T-cell (primary cell): ENCODE measurements at places on chromosomes 6 and 20.

- no peak overlapping the region for H3K4me3 ChIP-seq
- no peak for DNase-seq
- H3K27me3 ChIP-seq = no peaks in the 10 kb centered on the region
- H3K4me1 ChIP-seq = no peaks in the 10 kb centered on the region
- H3K36me3 ChIP-seq = no peaks in the 10 kb centered on the region
These were observed 125.5 kb downstream of the EPHA7 start for GRCh38 chr6:93293872-93294271.

DNA sequence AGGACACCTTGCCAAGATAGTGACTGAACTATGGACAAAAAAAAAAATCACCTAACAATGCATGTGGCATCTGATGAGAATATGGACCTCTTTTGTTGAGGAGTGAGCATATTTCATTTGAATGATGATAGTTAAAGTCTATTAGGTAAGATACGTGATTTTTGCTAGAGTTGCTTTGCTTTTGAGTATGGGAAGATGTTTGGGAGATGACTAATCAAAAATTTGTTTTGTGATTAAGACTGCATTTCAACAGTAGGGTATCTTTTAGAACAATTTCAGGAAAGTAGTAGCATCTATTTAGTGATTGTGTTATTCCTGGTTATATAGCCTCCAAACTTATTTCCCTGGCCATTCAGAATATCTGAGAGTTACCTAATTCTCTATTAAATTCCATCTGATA, 878.6 kb upstream of the CITED2 start:
- no peaks in the 10 kb centered on the region for H3K36me3 ChIP-seq
- no peaks in the 10 kb centered on the region for H3K4me1 ChIP-seq
- no peak overlapping the region for H3K4me3 ChIP-seq
- no peak for DNase-seq
- H3K27me3 ChIP-seq = no peaks in the 10 kb centered on the region

DNA sequence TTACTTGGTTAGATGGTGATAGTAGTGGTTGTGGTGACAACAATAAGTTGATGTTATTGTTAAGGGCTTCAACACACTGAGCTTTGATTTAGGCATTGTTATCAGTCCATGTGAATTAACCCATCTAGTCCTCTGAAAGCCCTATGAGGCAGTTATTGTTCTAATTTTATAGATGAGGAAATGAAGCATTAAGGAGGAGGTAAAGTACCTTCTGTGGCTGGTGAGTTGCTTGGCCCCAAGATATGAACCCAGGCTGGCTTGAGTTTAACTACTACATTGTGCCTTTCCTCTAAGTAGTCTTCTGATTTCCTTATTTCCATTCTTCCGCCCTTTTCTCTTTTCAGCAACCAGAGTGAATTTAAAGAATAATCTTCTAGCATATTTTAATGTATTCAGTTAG, 81.7 kb downstream of the QKI start:
- no peak overlapping the region for H3K4me3 ChIP-seq
- H3K27me3 ChIP-seq = no peaks in the 10 kb centered on the region
- H3K4me1 ChIP-seq = no peaks in the 10 kb centered on the region
- DNase-seq = no peak
- H3K27ac ChIP-seq = no peak overlapping the region
- H3K36me3 ChIP-seq = no peaks in the 10 kb centered on the region

DNA sequence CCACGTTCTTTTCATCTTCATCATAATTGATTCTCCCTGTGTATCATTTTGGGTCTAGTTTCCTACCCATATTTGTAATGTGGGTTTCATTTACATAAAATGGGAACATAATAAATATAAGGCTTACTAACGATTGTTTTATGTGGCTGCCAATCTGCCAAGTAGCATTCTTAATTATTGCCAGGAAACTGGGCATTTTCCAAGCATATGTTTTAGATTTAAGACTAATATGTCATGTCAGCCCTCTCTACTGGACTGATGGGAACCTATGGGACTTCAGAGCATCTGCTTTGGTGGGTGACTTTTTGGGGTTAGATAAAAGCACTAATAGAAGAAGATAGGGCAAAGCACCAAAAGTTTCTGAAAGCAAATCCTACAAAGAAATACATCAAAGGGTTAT, 157.5 kb downstream of the TBX18 start:
- H3K27me3 ChIP-seq = no peaks in the 10 kb centered on the region
- H3K36me3 ChIP-seq = no peaks in the 10 kb centered on the region
- H3K4me1 ChIP-seq = no peaks in the 10 kb centered on the region
- no peak overlapping the region for H3K4me3 ChIP-seq

DNA sequence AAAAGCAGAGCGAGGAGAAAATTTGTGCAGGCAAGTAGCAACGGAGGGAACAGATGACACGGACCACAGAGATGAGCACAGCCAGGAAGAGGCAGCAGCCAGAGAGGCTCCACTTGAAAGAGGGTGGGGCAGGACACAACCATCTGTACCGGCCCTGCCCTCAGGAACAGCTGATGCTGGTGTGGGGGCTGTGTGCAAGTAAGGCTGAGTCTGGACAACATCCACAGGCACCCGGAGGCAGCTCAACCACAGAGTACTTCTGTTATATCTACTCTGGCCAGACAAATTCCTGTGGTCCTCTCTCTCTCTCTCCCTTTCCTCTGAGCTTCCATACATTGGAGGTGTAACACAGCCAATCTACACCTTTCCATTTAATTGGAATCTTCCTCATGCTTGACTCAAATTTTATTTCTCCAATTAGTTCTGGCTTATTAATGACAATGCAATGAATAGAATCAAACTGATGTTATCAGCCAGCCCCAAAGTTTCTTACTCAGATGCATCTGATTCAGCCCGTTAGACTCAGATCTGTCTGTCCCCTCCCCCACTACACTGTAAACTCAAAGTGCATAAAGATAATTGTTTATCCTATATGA, 24.9 kb downstream of the KIF13A start:
- H3K4me3 ChIP-seq = no peak overlapping the region
- H3K36me3 ChIP-seq = no peaks in the 10 kb centered on the region
- no peak overlapping the region for H3K27ac ChIP-seq
- no peak for DNase-seq
- H3K27me3 ChIP-seq = no peaks in the 10 kb centered on the region
- H3K4me1 ChIP-seq = no peaks in the 10 kb centered on the region

DNA sequence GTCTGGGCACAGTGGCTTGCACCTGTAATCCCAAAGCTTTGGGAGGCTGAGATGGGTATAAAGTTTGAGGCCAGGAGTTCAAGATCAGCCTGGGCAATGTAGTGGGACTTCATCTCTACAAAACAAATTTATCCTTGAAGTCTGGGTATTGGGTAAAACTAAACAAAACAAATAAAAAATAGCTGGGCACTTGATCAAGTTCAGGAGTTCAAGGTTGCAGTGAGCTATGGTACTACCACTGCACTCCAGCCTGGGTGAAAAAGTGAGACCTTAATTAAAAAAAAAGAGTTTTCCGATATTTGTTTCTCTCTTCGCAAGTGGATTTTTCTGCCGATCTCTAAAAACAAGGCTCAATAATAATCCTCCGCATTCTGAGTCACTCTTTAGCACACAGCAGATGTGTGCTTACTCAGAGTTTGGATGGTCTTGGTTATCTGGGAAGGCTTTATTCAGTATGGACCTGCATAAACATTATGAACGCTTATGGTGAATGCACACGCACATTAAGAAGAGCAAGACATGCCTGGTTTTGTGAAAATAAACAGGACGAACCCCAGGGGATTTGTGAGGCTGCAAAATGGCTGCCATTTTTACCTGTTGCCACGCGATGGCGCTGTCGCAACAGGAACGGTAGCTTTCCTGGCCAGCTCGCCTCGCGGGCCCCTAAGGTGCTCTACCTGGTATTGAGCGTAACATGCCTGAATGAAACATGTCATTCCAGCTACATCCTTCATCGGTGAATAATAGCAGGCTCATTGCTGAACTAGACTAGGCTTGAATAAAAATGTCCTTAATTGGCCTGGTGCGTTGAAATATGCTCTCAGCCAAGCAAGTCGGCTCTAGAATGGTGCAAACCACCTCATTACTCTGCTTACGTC, 6.0 kb downstream of the OPN5 start:
- H3K27me3 ChIP-seq = peaks cover 6% of the 10 kb centered on the region
- no peak overlapping the region for H3K4me3 ChIP-seq
- peaks cover 3% of the 10 kb centered on the region for H3K4me1 ChIP-seq

DNA sequence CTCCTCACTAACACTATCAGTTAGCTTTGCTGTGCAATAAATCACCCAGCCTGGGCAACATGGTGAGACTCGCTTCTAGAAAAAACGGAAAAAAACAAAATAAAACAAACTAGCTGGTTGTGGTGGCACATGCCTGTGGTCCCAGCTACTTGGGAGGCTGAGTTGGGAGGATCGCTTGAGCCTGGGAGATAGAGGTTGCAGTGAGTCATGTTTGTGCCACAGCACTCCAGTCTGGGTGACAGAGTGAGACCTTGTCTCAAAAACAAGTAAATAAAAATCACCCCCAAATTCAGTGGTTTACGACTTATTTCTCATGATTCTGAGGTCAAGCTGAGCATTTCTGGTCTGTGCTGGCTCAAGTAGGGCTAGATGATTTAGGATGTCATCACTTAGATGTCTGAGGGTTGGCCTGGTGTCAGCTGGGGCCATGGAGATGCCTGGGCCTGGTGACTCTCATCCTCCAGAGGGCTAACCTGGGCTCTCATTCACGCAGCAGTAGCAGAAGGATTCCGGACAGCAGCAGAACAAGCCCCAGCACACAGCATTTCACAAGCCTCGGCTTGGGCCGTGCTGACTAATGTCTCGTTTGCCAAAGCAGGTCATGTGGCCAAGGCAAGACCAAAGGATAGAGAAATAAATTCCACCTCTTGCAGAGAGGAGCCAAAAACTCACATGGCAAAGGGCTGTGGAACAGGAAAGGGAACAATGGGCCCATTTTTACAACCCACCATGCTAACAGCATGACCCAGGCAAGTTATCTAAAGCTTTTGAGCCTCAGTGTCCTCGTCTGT, 32.5 kb downstream of the MGME1 start:
- H3K4me3 ChIP-seq = no peak overlapping the region
- DNase-seq = no peak
- H3K4me1 ChIP-seq = peaks cover 1% of the 10 kb centered on the region
- H3K27me3 ChIP-seq = no peaks in the 10 kb centered on the region

DNA sequence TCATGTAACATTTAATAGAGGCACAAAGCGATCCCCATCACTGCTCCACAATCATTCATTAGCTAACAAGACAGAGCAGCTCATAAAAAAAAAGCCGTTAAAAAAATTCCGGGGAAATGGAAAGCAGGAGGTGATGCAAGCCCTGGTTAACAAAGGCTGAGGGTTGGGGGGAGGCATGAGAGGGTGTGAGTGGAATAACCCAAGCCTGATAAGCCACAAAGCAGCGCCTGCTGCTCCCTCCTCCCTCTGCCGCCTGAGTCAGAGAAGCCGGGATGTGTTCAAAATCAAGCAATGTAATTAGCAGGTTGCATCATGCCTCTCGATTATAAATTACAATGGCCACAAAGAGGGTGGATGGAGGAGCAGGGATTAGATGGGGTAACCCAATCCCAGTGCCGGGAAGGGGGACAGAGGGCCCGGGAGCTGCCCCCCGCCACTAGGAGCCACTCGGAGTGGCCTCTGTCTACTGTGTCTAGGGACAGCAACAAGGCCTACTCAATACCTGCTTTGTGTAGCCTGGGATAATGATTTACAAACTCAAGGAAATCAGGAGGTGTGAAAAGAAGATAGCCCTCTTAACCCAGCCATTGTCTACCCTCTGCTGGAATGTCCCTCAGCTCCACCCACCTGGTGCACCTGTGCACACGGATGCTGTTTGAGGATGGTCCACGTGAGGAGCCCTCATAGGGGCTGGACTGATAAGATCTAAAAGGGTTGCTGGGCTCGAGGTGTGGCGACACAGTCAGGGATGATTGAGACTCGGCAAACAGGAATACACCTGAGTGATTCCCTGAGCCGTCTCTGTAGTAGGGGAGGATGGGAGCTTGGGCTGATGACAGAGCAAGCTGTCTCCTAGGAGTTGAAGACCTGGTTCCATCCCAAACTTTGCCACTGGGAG, 156.9 kb downstream of the VEGFA start:
- no peak for DNase-seq
- H3K27me3 ChIP-seq = no peaks in the 10 kb centered on the region

DNA sequence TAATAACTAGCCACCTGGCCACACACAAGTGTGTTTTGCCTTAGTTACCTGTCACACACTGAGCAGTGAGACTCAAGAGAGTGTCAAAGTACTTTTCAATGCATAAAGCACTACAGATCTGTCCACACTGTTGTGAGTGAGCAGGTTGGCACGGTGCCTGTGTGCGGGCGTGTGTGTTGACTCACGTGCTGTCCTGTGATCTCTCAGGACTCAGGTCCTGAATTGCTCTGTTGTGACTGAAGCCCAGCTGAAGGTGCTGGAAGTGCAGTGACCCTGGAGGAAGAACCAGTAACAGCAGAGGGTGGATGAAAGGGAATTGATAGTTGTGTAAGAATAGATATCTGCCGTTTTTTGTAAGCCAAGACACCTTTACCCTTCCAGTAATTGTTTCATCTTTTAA, 18.3 kb downstream of the SLC16A10 start:
- no peak for DNase-seq
- no peaks in the 10 kb centered on the region for H3K27me3 ChIP-seq
- H3K27ac ChIP-seq = no peak overlapping the region
- H3K36me3 ChIP-seq = no peaks in the 10 kb centered on the region
- no peaks in the 10 kb centered on the region for H3K4me1 ChIP-seq

- no peak for DNase-seq
- no peaks in the 10 kb centered on the region for H3K27me3 ChIP-seq
- H3K27ac ChIP-seq = no peak overlapping the region
- no peak overlapping the region for H3K4me3 ChIP-seq
- no peaks in the 10 kb centered on the region for H3K4me1 ChIP-seq
These were observed 40.5 kb downstream of the HLA-F start for GRCh38 chr6:29763491-29764289.

GRCh38 chr6:35905841-35906498, 14.9 kb downstream of the SRPK1 start:
- H3K27me3 ChIP-seq = no peaks in the 10 kb centered on the region
- no peak overlapping the region for H3K4me3 ChIP-seq
- DNase-seq = no peak
- no peaks in the 10 kb centered on the region for H3K4me1 ChIP-seq
- no peak overlapping the region for H3K27ac ChIP-seq

DNA sequence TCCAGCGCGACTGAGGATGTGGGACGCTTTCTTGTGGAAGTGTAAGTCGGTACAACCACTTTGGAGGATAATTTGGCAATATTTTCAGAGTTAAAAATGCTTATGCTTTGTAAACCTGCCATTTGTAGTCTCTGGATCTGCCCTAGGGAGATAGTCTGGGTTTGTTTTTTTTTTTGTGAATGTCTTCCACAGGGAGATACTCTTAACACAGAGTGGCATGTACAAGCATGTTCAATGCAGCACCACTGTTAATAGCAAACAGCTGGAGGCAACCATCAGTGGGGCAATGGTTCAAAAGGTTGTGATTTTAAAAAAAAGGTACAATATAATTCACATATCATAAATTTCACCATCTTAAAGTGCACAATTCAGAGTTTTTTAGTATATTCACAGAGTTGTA, 22.4 kb downstream of the SLC9A8 start:
- no peak overlapping the region for H3K27ac ChIP-seq
- DNase-seq = no peak
- H3K4me1 ChIP-seq = no peaks in the 10 kb centered on the region
- no peak overlapping the region for H3K4me3 ChIP-seq
